ENCODE measurements at places on chromosomes 5 and 9.

- peak; percentile 65 for DNase-seq
These were observed 329.6 kb upstream of the RGMB start for GRCh38 chr5:98443881-98444280.

GRCh38 chr9:113602126-113603047 is 138.9 kb downstream of the RGS3 start:
- peak; percentile 81 for DNase-seq

GRCh38 chr5:127940854-127941253 is 142.7 kb upstream of the SLC12A2 start:
- no peak for DNase-seq

- DNase-seq = no peak
These were observed 137.6 kb upstream of the MAP3K1 start for GRCh38 chr5:56677690-56678305.

- no peak for DNase-seq
These were observed 61.1 kb downstream of the TMOD1 start for GRCh38 chr9:97562542-97562941.
